ENCODE measurements at places on chromosomes 5 and 9.

DNA sequence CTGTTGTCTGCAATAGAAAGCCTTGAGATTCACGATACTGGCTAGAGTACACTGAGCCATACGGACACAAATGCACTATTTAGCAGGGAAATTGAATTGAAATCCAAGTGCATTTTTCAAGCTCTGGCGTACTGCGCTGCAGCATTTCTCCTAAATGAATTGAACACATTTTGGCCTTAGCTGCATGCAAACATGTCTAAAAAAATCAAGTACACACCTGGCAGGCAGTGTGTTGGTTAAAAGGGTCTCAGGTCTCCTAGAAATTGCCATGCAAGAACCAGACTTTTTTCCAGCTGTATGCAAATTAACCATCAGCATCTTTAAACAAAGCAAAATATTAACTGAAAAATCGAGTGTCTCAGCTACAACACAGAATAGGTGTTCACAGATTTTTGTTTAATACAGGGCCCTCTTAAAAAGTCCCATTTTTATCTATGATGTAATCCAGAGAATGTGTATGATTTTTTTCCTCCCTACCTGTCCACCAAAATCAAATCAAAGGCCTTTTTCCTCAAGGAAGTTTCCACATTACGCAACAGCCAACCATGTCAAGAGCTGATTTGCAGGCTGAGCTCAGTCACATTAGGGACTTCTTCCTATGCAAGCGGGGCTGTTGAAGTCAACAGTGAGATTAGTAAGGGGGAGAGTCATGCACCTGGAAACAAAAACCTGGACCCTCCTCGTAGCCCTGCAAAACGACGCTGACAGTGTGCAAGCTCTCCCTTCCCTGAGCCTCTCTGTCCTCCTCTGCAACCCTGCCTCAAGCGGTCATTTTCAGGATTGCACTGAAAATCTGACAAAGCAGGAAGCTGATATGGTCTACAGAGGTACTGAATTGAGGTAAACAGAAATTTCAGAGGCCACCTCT is 14.1 kb upstream of the SFXN1 start:
- peak; percentile 51 for DNase-seq

DNA sequence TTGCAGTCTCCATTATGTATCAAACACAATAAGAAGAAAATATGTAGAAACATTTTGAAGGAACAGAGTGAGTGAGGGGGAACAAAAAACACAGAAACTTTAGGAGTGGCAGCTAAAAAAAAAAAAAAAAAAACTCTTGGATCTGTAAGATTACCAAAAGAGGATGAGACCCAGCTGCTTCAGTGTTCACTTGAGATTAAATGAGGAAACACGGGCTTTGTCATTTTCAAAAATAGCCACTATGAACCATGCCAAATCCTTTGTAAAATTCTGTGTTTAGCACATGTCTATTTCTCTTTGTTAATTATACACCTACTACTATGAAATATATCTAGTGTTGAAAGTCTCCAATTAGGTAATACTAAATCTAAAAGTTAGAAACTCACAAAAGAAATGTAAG is 485.9 kb downstream of the EFNA5 start:
- no peak for DNase-seq

- DNase-seq, result no peak
These were observed 11.1 kb upstream of the IFNA5 start for GRCh38 chr9:21316032-21316842.

- no peak for DNase-seq
These were observed 15.2 kb downstream of the LSM11 start for GRCh38 chr5:157758706-157759105.

DNA sequence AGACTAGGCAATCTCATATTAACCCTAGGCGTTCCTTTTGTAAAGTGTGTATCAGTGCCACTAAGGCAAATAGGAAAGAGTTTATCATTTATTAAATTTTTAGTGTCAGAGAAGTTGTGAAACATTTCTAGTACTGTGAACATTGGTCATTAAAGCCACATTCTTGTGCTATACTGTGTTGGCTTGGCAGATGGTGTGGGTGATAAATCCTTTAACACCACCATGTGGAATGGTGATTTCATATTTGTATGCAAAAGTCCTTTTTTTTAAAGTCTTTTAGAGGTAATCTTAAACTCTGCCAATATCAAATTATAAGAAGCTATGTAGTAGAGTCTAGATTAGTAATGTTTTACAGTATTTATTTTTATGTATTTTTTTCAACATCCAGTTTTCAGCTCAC is 18.1 kb downstream of the SLC12A2 start:
- peak; percentile 24 for DNase-seq

DNA sequence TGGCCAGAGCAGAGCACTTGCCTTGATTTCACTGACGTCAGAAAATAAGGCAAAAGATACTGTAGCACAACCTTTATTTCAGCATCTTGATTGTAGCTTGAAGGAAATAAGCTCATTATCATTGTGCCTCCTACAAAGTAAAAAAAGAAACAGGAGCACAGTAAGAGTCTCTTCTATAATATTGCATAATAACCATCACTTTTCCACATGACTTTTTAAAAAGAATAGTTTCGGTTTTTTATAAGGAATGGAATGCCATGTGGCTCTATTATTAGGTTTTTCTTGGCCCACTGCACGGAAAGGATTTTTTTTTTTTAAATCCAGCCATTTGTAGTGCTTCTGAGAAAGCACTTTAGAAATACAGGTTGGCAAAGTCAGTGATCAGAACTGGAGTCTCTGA is 655.3 kb downstream of the LRRC70 start:
- DNase-seq, result no peak

DNA sequence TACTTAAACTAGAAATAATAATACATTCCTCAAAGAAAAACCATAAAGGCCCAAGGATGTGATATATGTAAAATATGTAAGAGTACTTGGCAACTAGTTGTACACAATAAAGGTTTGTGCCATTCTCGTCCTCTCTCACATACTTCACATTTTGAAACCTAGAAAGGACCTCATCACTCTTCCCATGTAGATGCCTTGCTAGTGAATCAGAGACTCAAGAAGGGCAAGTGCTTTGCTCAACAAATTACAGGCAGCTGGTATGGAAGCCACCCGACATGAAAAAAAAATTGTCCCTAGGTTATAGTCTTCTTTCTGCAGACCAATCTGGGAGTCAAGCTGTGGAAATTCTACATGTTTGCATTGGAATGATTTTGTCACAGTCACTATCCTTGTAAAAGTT is 31.7 kb downstream of the ADRB2 start:
- DNase-seq, result peak; percentile 67

GRCh38 chr5:135642934-135643333 is 64.1 kb upstream of the CXCL14 start:
- no peak for DNase-seq

- peak; percentile 46 for DNase-seq
These were observed 141.1 kb upstream of the SMIM23 start for GRCh38 chr5:171644536-171644935.

All from AG08395 (cell line).